ENCODE measurements at places on chromosomes 12 and 14.

- no peak for DNase-seq
Measured at GRCh38 chr12:86719381-86719780, 463.2 kb upstream of the MGAT4C start.

GRCh38 chr14:103382376-103382775 lies 2.8 kb upstream of the MARK3 start:
- no peak for DNase-seq

- DNase-seq = no peak
Measured at GRCh38 chr12:109910969-109911348, 10.9 kb downstream of the TCHP start.

DNA sequence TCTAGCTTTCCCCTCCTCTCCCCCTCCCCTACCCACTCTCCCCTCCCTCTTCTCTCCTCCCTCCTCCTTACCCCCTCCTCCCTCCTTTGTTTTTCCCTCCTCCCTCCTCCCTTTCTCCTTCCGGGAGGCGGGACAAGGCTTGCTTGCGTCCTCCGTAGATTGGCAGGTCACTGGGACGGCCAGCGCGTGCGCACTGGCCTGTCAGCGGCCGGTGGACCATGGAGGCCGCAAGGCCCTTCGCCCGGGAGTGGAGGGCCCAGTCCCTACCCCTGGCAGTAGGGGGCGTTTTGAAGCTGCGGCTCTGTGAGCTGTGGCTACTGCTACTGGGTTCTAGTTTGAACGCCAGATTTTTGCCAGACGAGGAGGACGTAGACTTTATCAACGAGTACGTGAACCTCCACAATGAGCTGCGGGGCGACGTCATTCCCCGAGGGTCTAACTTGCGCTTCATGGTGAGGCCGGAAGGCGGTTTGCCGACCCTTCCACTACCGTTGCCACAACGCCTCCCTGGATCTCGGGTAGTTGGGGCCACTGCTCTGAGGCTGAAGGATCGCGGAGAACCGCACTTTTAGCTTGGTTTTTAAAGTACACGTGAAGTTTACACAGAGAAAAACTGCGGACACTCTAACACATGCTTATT lies at the start of gene GLIPR1L2:
Gene GLIPR1L2 (plus strand): TSS at position 191 of the 640 bp plus-strand sequence. CDS start 28 bp downstream, at position 219.
- DNase-seq = peak; percentile 98

GRCh38 chr12:120795441-120796178 lies 70.0 kb downstream of the ACADS start:
- DNase-seq = no peak

DNA sequence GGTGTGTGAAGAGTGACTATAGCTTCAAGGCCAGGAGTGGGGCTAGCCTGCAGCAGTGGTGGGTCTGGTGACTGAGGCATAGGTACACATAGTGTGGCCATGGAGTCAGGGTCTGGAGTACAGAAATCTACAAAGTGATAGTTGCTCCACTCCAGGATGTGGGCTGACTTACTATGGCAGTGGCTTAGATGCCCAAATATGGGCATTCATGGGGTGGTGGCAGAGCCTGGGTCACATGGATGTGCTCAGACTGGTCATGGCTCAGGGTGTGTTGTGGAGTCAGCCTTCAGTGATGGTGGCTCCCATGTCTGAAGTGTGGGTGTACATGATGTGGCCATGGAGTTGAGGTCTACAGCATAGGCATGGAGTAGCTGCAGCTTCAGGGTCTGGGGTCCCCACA lies 27.3 kb downstream of the CLEC6A start:
- no peak for DNase-seq

DNA sequence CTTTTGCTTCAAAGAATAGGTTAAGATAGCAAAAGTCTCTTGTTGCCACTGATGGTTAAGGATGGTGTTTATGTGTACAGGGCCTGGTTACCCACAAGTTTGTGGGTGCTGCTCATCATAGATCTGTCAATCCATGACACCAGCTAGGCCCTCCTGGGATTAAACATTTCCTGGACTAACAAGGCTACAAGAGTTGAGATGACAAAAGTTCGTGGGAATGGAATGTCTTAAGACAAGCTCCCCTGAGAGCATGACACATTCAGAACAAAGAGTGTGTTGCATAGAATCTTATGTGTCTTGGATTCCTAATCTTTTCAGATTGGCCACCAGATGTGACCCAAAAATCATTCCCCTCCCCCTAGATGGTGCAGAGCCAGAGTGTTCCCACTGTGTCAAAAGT lies 592.5 kb upstream of the USP15 start:
- no peak for DNase-seq

DNA sequence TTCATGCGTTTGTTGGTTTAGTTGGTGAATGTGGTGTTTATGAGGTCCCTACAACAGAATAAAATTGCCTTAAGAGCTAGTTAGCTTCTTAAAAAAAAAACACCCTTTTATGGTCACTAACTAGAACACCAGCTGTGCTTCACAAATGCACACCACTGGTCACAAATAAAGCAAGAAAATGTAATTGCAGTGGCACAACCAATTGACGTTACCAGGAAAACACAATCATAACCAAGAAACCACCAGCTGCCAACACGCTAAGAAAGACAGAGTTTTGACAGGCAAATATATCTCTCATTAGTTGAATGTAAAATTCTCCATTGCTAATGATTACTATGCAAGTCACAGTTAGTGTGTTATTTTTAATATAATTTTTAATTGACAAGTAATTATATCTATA lies 389.9 kb downstream of the ADAMTS20 start:
- DNase-seq = no peak

GRCh38 chr14:104440297-104440956 lies 139.1 kb upstream of the C14orf180 start:
- DNase-seq = no peak
